Glutamatergic neuron (in vitro differentiated cells): ENCODE measurements at places on chromosomes 5 and 9. TPM values are rescaled to one million over a fixed set of nuclear protein-coding genes. Genes with fewer than 3 reads are reported as not detected.

GRCh38 chr9:14309403-14309802 lies 4.5 kb downstream of the NFIB start:
- DNase-seq = no peak

- no peak for DNase-seq
Observed at GRCh38 chr9:82601293-82601771, 461.6 kb downstream of the RASEF start.

The PCDHGA5 gene
- 4.6 TPM for total RNA-seq

The EGR1 gene
- total RNA-seq = 1.3 TPM

DNA sequence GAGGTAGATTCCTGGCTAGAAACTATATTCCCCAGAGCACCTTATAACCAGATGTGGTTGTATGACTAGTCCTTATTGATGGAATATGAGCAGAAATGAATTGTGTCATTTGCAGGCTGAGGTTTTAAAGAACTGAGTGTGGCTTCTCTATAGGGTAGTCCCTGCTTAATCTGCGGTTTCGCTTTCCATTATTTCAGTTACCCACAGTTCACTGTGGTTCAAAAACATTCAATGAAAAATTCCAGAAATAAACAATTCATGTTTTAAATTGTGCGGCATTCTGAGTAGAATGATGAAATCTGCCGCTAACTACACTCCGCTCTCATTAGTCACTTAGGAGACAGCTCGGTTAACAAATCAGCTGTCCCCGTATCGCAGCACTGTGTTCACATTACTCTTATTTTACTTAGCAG lies 65.1 kb downstream of the ANKRD55 start:
- no peak for DNase-seq

DNA sequence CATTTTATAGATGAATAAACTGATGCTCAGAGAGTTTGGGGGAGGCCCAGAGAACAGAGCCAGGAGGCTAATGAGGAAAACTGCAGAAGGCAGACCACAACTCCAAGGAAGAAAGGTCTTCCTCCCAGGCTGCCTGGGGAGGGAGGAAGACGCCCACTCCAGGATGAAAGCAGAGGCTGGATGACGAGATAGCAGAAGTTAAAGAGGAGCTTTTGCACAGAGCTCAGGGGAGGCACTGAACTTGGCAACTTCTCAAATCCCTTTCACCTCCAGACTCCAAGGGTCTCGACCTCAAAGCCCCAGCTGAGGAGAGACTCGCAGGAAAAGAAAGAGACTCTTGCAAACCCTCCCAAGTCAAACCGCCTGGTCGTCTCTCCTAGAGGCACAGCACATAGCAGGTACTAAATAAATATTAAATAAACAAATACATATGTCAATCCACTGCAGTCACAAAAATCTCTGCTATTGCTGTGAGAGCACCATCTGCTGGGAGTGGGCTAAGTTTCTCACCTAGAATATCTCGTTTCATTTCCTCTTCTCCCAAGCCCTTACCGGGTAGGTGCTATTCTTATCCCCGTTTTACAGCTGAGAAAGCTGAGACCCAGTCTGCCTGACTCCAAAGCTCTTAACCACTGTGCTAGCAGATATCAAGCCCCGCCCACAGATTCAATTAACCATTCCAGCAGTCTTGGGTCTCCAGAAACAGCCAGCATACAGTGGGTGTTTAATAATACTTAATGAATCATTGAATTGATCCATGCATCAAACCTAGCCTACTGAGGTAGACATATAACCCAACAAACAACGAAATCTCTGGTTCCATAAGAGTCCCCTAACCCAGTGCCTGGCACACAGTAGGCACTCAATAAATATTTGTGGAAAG lies 97.8 kb upstream of the HAND1 start:
- DNase-seq = no peak

The FOXD4L6 gene
- not detected for total RNA-seq

The PTTG1 gene
- 25.3 TPM for total RNA-seq

- no peak for DNase-seq
Observed at GRCh38 chr5:26060212-26060611, 978.2 kb downstream of the CDH9 start.

GRCh38 chr9:127777368-127777980 lies 992 bp downstream of the SH2D3C start:
- no peak for DNase-seq

- no peak for DNase-seq
Observed at GRCh38 chr9:116450378-116451139, 236.5 kb upstream of the TRIM32 start.

GRCh38 chr5:155066886-155067595 lies 53.5 kb downstream of the KIF4B start:
- no peak for DNase-seq

- no peak for DNase-seq
Observed at GRCh38 chr5:171415115-171415730, 4.2 kb upstream of the FGF18 start.

The FSTL4 gene
- total RNA-seq = 29.0 TPM

The PDGFRB gene
- 2.9 TPM for total RNA-seq

The FRRS1L gene
- 4.4 TPM for total RNA-seq

The TRIM52 gene
- total RNA-seq = 15.7 TPM

- no peak for DNase-seq
Observed at GRCh38 chr9:34492051-34492450, 30.7 kb downstream of the ENHO start.

DNA sequence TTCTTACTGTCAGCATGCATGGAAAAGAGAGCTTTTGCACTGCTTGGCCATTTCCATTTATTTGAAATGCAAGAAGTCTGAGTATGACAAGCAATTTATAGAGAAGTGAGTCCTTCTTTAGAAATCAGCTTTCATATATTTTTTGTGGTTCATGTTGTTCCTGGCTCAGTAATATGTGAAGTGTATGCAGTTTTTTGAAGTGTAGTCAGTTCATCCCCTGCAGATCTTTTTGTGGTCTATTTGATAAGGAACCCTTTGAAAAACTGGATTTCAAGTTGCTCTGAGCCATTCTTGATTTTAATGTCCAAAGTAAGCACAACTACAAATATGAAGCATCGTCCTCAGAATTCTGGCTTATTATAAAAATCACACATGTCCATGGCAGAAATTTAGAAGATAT lies 294.1 kb upstream of the SMC2 start:
- no peak for DNase-seq

The TAF11L4 gene
- not detected for total RNA-seq

DNA sequence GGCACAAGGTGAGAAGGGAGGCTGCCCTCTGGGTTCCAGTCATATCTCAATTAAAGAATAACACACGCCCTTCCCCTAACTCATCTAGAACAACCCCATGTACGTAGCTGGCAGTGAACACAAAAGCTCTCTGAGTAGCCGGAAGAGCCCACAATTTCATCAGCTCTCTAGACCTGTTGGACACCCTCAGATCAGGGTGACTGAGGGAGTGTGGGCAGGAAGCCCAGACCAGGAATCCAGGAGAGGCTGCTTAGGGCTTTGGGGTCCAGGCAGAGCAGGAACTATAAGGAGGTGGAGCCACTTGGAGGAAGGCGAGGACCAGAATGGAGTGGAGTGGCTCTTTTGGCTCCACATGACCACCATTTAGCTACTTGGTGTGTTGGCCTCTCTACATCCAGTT lies 237.4 kb downstream of the NR3C1 start:
- DNase-seq = no peak

The ZNF879 gene
- 5.7 TPM for total RNA-seq

The CSF1R gene
- total RNA-seq = not detected

GRCh38 chr5:19902316-19902934 lies 85.6 kb downstream of the CDH18 start:
- no peak for DNase-seq

- DNase-seq = no peak
Observed at GRCh38 chr9:89418882-89419640, 78.9 kb downstream of the SEMA4D start.

The OR1B1 gene
- not detected for total RNA-seq

The CCL28 gene
- total RNA-seq = 1.1 TPM

The CDH10 gene
- total RNA-seq = 3.0 TPM

GRCh38 chr5:174056064-174056847 lies 10.8 kb downstream of the NSG2 start:
- no peak for DNase-seq

GRCh38 chr9:106218854-106219253 lies 524.5 kb downstream of the TMEM38B start:
- no peak for DNase-seq

- DNase-seq = no peak
Observed at GRCh38 chr5:157961176-157961575, 102.2 kb upstream of the CLINT1 start.

DNA sequence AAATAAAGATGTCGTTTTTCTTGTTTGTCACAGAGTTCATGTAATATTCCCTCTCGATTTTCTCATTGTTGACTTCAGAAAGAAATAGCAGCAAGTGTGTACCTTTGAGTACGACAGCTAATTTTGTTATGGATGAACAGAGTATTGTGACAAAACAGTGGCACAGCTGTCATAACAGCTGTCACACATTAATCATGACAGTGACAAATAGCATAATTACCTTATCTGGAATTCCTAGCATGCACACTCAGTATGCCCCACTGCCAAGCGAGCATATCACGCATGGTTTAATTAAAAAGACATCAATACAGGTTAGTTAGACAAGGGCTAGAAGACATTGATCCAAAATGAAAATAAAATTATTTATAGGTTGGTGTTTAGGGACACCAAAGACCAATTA lies 375.1 kb downstream of the SPATA31D1 start:
- DNase-seq = no peak

DNA sequence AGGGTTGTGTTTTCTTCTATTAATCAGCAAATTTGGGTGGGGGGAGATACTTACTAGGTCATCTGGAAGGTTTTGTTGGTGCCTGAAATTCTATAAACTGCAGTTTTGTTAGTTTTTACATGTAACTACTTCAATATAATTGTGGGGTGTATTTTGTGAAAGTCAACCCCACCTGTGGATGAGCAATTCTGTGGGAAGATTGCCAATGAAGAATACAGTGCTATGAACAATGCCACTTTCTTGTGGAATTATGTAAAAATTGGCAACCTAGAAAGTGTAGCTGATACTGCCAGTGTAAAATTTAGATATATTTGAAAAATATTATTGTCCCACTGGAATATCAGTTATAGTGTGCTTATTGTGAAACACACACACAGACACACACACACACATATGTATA lies 80.7 kb downstream of the VCAN start:
- DNase-seq = no peak

The ACER2 gene
- 30.5 TPM for total RNA-seq

The CHMP5 gene
- 61.7 TPM for total RNA-seq

The PLEKHG4B gene
- 49.4 TPM for total RNA-seq

The PCAT7 gene
- total RNA-seq = 16.4 TPM

- no peak for DNase-seq
Observed at GRCh38 chr5:14463629-14464028, 118.0 kb upstream of the OTULINL start.

- DNase-seq = no peak
Observed at GRCh38 chr9:93406371-93406770, 45.1 kb upstream of the FAM120A start.

GRCh38 chr9:130319300-130319699 lies 53.7 kb downstream of the HMCN2 start:
- no peak for DNase-seq

- DNase-seq = no peak
Observed at GRCh38 chr5:73763300-73764032, 137.5 kb downstream of the ARHGEF28 start.

The PCDHA2 gene
- 20.9 TPM for total RNA-seq

GRCh38 chr9:99129091-99129490 lies 24.2 kb downstream of the TGFBR1 start:
- no peak for DNase-seq
